ENCODE measurements at places on chromosomes 3 and 15.

DNA sequence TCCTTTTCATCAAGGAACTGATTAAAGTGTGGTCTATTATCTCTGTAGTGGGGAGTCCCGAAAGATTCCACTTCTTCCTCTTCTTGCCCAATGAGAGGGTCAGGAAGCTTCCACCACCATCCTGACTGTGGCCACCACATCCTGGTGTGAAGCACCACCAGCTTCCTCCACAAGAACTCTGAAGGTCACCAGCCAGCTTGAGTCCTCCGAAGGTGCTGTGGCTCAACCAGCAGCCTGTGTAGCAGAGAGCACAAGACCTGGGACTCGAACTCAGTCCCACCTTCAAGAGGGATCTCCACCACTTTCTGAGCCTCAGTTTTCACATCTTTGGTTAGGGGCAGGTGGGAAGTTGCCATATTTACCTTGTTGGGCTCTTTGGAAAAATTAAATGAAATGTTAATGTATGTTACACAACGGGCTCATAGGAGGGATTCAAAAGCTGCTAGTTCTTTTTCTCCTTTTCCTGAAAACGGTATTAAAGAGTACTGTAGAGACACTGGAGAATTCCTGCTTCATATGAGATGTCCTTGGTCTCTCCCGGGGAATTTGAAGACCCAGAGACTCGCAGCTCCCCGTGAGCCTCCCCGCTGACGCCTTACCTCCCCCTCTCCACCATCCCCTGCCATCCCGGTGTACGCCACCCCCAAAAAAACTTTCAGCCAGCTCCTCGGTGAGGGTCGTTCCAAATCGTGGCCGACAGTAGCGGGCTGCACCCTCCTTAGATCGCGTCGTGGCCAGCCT is 816 bp upstream of the ACAN start:
- DNase-seq: no peak

DNA sequence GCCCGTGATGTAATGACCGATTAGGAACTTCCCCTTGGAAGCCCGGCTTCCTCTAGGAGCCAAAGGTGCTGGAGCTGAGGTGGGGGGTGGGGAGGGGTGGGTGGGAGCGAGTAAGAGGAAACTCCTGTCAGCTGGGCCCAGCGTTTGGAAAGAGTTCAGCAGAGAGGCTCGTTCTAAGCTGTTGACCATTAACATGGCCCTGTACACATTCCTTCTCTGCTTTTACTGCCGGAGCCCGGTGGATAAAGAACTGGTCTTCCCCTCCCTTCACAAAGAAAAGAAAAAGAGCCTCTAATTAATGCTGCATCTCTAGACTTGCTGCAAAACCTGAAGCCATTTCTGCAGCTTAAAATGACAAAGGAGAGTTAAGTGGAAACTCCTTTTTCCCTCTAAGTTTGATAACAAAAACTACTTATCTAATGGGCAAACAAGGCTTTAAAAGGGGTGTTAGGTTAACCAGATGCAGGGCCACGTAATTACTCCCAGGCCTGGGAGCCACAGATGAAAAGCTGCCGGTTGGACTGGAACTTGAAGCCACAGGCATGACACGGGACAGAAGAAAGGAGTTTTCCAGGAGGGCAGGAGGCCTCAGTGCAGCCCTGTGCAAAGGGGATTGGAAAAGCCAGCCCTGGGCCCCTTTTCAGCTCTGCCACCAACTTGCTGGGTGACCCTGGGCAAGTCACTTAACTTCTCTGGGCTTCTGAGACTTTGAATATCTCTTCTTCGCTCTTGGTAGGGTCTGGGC is 71.3 kb downstream of the SMAD6 start:
- no peak for DNase-seq

DNA sequence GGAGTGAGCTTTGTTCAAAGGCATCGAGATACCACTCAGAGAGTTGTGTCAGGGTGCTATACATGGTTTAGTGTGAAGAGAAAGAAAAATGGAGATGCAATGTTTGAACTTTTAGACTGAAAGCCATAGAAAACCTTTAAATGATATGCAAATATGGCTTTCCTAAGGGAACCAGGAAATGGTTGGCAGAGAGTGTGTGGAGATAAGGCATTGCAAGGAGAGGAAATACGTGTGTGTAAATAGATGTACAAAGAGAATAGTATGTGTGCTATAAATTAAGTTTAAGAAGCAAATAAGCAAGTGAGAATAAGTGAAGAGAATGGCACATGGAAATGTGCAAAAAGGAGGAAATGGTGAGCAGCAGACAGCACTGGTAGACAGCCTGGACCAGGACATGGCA is 198.1 kb downstream of the SLC9A9 start:
- DNase-seq: no peak

GRCh38 chr3:170745211-170745718 is 124.7 kb downstream of the RPL22L1 start:
- DNase-seq: no peak

DNA sequence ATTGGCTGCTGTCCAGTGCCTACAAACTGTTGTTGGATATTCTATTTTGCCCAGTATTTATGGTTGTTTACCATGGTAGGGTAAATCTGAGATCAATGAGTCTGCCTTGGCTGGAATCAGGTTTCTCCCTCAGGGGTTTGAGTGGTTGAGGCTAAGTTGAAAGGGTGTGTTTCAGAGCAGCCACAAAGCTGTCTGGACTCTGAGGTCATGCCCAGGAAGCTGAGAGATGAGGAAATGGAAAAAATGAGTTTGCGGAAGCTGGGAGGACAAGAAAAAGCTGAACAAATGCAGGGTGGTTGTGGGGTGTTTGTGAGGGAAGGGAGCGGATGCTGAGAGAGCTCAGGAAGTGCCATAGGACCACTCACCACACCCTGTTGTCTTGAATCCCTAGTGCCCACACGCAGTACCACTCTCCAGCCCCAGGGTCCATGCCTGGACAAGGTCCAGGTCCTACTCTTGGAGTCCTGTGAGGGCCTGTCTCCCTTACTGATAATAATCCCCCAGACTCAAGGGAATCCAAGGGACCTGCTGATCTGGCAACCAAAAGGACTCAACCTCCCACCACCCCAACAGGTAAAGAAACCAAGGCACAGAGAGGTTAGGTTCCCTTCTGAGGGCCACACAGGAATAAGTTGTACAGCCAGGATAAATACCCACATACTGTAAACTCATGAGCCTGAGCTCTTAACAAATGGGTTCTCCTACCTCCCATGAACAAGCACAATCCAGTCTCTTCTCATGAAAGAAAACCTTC is 81.6 kb downstream of the PPCDC start:
- peak; percentile 25 for DNase-seq

- no peak for DNase-seq
Observed at GRCh38 chr3:46847744-46848143, 15.5 kb downstream of the MYL3 start.

DNA sequence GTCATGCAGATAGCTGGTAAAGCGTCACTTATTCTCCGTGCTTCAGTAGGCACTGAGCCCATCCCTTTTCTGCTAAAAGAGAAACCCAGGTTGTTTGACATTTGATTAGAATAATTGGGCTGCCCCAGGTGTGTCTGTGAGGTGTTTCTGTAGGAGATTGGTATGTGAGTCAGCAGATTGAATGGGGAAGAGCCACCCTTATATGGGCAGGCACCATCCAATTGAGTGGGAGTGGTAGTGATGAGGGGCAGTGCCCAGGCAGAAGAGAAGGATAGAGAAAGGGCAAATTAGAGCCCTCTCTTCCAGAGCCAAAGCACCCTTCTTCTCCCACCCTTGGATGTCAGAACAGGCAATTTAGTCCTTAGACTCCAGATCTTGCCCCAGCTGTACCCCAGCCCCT is 384.3 kb upstream of the GBE1 start:
- no peak for DNase-seq
